ENCODE measurements at places on chromosomes 11 and 22.
A peak's percentile ranks its signal among the peaks of the same experiment; 100 is the strongest.

- H3K27ac ChIP-seq, result no peak overlapping the region
- H3K4me1 ChIP-seq, result no peaks in the 10 kb centered on the region
- no peaks in the 10 kb centered on the region for H3K36me3 ChIP-seq
- no peak for DNase-seq
- no peak overlapping the region for H3K4me3 ChIP-seq
These were observed 42.5 kb downstream of the TMPRSS5 start for GRCh38 chr11:113663567-113663966.

GRCh38 chr11:66317723-66318599, 1.1 kb upstream of the CD248 start:
- H3K4me3 ChIP-seq, result no peak overlapping the region
- no peak for DNase-seq
- H3K27ac ChIP-seq, result peak overlapping the region; percentile 56
- H3K36me3 ChIP-seq, result no peaks in the 10 kb centered on the region
- peaks cover 38% of the 10 kb centered on the region for H3K4me1 ChIP-seq

- no peaks in the 10 kb centered on the region for H3K4me1 ChIP-seq
- DNase-seq, result no peak
- H3K27me3 ChIP-seq, result peaks cover 24% of the 10 kb centered on the region
- no peaks in the 10 kb centered on the region for H3K36me3 ChIP-seq
These were observed 29.6 kb upstream of the PRAME start for GRCh38 chr22:22588485-22589164.

DNA sequence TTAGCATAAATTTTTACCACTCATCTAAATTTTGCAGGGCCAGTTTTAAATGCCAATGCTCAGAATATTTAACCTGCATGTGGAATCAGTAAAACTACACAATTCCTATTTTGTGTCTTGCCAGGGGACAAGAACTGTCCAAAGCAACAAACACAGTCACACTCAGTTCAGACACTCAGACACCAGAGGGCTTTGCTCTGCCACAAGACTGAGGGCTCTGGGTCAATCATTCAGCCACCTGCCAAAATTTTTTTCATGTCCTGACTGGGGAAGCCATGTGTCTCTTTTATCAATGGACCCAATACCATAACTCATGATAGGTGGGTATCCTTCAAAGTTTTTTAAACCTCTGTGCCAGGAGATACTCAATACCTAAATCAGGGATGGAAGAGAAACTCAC, 304.0 kb upstream of the ANO3 start:
- no peaks in the 10 kb centered on the region for H3K27me3 ChIP-seq
- DNase-seq, result no peak
- no peaks in the 10 kb centered on the region for H3K4me1 ChIP-seq
- no peak overlapping the region for H3K27ac ChIP-seq

DNA sequence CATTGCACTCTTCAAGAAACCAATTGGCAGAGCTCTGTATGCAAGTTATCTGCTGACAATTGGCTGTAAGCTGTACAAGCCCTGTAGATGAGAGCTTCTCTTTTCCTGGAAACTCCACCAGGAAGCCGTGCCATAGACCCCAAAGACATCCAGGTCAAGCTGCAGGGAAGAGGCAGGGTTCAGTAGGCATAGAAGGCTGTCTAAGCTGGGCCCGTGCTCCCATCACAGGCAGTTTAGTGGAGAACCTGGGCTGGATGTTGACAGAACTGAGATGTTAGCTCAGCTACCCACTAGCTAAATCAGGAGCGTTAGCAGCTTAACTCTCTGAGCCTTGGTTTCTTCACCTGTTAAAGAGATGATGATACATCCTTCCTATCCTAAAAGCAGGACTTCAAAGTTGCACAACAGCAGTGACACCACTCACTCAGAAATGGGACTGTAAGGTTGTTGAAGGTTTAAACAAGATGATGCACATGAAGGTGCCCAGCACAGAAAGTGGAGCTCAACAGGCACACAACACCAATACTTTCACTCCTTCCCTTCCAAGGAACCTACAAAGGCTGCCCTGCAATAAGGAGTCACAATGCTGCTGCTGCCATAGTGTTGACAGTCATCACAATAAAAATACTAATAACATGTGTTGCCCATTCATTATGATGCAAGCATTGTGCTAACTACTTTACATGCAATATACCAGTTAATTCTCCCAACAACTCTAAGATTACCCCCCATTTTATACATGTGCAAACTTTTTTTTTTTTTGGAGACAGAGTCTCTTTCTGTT, 115.4 kb downstream of the ZBTB16 start:
- no peak overlapping the region for H3K4me3 ChIP-seq
- DNase-seq, result no peak
- H3K36me3 ChIP-seq, result peaks cover 2% of the 10 kb centered on the region
- peaks cover 1% of the 10 kb centered on the region for H3K27me3 ChIP-seq
